NCI-H2081 (cell line): ENCODE measurements at places on chromosomes 5 and 9.
A peak's percentile ranks its signal among the peaks of the same experiment; 100 is the strongest.

GRCh38 chr5:1139331-1140170 is 27.7 kb upstream of the SLC12A7 start:
- no peak for DNase-seq

- DNase-seq: peak; percentile 26
Observed at GRCh38 chr5:79235261-79235633, 684 bp upstream of the JMY start.

DNA sequence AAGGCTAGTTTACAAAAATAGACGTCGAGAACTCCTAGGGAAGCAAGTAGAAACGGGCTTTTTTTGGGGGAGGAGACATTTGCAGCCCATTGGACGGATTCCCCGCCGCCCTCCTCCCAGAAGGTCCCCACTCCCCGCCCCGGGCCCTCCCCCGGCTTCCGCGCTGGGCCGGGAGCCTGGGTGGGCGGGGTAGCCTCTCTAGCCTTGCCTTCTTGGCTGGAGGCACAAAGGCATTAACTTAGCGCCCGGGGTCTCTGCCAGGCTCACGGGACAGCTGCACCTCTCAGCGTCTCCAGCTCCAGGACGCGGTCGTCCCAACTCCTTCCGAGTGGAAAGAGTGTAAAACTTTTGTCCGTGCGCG is at the start of gene DMRTA1:
Gene DMRTA1, plus strand, starts transcription at position 236 of the 361 bp plus-strand sequence. CDS start 242 bp downstream, outside the sequence.
- DNase-seq: peak; percentile 86

DNA sequence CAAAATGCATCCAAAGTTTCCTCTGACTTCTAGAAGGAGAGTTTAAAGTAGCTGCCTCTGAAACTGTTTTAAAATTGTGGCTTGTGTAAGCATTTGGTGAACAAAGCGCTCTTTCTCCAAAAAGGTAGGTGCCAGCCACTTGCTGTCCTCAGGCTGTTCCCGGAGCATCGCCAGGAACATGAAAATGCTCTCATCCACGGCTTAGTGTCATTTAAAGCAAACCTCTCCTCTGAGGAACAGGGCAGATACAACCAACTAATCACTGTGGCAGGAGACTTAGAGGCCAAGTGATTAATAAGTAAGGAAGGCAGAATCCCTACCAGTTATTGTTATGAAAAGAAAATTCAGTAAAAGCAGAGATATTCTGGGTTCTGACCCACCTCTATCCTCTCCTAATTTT is 165.6 kb downstream of the DCP2 start:
- DNase-seq: no peak

- DNase-seq: no peak
Observed at GRCh38 chr5:110718311-110718710, 8.2 kb downstream of the TMEM232 start.

DNA sequence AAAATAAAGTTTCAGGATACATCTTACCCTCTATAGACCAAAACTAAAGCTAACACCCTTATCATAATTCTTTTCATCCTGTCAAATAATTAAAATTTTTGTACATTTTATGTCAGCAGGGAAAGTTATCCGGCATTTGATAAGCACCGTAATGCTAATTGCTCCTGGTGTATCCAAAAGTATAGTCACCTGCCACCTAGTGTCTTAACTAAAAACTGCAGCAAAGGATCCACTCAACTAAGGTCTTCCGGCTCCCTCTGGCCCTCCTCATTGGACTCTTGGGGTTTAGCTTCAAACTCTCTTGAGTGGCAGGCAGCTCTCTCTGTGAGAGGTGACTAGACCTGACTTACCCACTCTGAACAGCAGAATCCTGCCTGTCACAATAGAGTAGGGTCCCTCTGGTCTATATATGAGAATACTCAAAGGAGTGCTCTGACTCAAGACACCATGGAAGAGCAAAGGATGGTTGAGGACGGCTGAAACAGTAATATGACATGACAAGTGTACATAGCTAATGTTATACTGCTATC is 60.4 kb upstream of the CAST start:
- DNase-seq: peak; percentile 73

GRCh38 chr9:121301881-121302286 is 33.9 kb downstream of the GSN start:
- no peak for DNase-seq

- peak; percentile 50 for DNase-seq
Observed at GRCh38 chr5:148469501-148469935, 85.8 kb downstream of the FBXO38 start.

DNA sequence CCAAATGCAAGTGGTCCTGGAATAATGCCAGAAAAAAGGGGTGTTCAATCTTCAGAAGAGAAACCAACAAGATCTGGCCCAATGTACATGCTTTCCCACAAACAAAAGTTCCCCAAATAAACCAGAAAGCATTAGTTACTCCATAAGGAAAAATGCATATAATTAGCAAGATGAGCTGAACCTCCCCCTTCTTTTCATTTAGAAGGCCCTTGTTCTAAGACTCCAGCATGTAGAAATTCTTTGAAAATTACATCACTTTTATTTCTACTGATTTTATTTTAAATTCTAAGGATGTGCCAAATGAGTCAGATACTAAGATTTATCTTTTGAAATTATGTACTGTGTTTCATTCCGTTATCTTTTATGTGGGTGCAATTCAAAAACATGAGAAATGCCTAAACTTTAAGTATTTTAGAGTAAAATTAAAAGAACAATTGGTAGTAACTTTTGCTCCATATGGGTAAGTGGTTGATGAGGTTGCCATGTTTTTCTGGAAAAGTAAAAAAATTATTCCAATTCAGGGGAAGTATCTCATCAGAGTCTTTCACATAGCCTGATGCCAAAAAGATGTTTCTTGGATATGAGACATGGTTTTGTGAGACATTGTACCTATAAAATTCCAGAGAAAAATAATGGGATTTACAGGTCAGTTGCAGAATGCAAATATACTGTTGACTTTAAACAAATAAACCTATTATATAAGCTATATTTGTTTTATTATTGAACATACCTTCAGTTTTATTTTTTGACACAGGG is 106.5 kb upstream of the CCDC112 start:
- no peak for DNase-seq

- DNase-seq: no peak
Observed at GRCh38 chr5:154962494-154962893, 21.6 kb downstream of the MRPL22 start.

GRCh38 chr5:170612256-170612678 is 108.4 kb downstream of the KCNIP1 start:
- DNase-seq: no peak

DNA sequence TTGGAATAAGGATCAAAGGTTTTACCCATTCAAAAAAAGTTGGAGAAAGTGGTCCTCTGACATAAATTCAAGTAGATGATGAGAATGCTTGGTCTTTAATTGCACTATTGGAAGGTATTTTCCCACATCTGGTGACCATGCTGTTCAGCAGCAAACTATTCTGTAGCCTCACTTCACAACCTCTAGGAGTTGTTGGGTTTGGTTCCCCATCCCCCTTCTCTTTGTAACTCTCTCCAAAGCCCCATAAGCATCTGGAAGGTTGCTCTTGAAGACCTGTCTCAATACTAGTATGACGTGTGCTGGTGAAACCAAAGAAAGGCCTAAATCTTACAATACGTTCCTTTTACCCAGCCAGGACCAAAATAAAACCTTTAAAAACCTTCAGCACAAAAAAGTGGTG is 8.5 kb downstream of the RGMB start:
- DNase-seq: no peak

DNA sequence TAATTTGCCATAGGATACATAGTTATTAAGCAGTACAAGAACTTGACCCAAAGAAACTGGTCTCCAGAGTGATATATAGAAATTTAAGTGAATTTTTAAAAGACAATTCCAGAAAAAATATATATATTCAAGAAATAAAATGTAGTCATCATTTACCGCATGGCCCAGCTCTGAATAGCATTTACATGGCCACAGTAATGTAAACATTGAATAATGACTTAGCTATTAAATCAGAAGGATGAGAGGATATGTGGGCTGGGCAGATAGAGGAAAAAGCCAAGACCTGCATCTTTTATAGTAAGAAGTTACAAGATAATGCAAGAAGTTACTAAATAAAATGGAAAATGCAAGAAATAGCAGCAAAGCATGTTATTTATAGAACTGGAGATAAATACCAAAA is 405.2 kb upstream of the WWC1 start:
- DNase-seq: no peak

DNA sequence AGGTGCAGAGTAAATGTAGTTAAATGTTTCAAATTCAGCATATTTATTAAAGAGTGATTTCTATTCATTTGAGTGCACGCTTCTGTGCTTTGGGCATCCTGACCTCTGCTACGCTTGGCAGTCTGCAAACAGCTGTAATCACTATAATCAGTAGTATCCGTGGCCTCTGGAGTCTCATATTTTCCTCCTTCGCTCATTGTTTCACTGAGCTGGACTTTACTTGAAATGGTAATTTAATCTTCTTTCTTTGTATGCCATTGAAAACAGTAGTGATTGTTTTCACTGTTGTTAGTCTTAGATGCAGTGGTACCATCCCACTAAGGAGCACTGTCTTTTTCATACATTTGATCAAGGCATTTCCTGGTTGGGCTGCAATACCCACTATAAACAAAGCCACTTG is 43.5 kb upstream of the CAVIN4 start:
- no peak for DNase-seq

DNA sequence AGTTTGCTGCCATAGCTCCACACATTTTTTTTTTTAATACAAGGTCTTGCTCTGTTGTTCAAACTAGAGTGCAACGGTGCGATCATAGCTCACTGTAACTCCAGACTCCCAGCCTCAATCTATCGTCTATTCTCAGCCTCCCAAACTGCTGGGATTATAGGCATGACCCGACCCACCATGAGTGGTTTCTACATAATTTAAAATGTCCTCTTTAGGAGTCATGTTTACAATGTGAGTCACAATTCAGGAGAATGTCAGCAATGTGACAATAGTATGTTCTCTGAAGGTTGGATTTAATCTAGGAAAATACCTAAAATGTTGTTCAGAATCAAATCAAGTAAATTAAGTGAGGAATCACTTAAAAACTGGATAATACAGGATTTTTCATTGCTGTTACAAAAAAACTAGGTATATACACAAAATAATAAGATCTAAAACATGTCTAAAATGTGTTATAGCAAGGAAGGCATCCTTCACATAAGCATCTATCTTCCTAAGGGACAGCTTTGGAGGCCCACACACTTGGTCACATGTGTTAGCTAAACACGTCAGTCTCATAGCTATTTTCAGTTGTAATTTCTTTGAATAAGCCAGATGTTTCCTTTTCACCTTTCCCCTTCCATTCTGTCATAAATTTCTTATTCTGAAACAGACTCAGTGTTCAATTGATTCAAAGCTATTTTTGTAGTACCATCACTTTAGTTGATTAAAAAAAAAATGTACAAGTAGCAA is 30.0 kb upstream of the ELAVL2 start:
- no peak for DNase-seq

DNA sequence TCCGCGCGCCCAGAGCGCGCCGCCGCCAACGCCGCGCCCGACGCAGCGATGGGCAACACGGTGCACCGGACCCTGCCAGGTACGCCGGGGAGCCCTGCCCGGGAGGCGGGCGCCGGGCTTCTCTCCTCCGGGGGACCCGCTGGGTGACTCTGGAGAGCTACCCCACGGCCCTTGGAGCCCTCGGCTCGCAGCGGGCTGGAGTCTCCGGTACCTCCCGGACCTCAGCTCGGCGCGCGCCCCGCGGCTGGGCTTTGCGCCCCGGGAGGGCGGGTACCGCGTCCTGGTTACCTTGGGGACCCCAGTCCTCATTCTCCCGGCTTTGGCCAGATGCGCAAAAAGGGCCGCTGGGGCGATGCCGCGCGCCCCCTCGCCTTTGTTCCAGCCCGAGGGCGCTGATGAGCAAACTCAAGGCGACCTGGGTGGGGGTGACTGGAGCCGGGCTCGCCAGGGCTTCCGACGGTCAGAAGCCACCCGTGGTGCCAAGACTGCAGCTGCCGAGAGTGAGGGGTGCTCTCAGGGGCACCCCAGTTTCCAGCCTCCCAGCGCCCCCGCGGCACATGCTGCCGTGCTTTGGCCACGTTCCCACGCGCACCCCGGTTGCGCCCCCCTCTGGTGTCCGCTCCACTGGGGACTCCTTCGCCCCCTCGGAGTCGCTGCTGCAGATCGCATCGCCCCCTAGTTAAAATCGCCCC is 442 bp downstream of the NEURL1B start:
- DNase-seq: no peak

DNA sequence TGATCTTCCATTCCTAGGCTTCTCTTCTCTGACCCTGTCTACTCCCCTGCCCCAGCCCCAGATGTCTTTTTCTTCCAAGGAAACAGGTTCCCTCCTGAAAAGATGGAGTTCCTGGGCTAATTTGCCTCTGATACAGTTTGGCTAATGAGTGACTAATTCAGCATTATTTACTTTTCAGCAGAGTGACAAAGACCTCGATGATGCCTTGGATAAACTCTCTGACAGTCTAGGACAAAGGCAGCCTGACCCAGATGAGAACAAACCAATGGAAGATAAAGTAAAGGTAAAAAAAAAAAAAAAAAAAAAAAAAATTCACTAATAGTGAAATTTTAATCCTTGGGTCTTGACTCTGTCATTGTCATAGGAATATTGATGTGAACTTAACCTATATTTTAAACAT is 42.7 kb downstream of the ERAP1 start:
- no peak for DNase-seq

GRCh38 chr9:97301974-97302373 is 5.5 kb upstream of the CCDC180 start:
- no peak for DNase-seq

DNA sequence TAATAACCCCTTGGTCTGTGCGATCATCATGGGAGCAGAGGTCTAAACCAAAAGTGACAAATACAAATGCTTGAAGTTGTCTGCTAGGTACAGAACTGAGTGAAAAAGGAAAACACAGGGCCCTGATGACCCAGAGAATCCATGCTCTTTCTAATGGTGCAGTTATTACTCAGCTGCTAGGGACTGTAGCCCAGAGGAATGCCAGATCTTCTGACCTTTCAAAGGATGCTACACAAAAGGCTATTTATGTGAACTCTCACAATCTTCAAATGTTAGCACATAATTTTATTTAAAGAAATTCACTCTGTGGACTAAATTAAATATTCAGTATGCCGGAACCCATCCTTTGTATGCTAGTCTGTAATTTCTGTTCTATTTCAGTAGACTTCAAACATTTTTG is 79.9 kb downstream of the PRR16 start:
- no peak for DNase-seq

- no peak for DNase-seq
Observed at GRCh38 chr9:76573905-76574760, 115.2 kb downstream of the GCNT1 start.

DNA sequence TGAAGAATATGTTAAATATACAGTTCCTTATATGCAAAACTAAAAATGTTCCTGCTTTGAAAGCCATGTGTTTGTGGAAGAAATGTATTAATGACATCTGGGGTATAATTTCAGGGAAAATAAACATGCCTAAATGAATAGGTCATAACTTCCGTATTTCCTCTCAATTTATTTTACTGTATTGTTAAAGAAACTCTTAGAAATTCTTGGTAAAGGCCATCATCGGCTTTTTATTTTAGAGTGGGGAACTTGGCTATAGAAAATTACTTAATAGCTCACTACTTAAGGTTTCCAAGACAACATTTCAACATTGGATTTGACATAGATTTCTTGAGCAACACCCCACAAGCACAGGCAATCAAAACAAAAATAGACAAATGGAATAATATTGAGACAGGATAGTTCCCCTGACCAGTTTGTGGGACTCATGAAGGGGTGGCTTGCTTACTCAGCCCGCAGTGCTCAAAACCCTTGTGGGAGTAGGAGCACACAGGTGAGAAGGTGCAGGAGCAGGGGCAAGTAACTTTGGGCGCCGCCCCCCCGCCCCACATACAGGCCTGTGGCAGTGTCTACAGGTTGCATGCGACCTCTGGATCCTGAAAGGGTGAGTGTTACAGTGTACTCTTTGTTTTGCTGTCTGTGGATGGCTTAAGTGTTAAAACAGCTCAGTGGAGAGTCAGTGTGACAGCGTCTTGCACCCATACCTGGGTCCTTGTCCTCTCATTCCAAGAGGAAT is 891.4 kb upstream of the C9orf72 start:
- no peak for DNase-seq

- DNase-seq: no peak
Observed at GRCh38 chr5:61397238-61397637, 65.2 kb downstream of the ZSWIM6 start.
